ENCODE measurements at places on chromosomes 12 and 14.
A peak's percentile ranks its signal among the peaks of the same experiment; 100 is the strongest.

DNA sequence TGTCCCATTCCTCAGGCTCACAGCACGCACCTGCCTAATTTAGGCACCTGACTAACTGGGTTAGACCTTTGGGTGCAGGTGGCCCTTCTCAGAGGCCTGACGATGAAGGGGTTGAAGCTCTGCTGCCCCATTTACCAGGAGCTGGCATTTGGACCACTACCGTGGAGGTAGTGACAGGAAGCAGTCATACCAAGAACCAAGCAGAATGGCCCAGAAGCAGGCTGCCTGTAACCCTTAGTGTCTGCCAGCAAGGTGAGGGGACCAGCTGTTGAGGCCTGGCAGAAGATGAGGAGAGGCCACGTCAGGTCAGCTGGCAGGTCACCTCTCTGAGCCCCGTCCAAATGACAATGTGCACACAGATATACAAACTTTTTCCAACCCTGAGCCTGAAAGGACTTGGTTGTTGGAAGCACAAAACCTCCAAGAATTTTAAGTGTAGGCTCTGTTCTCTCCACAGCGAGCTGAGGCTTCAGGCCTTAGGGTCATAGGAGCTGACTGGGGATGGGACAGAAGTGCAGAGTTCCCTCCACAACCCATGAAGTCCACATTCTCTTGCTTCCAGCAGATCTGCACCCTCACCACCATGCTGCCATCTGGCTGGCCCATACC, 23.1 kb downstream of the VASH1 start:
- no peak for DNase-seq

GRCh38 chr12:28108599-28108998, 81.7 kb upstream of the CCDC91 start:
- DNase-seq = no peak

DNA sequence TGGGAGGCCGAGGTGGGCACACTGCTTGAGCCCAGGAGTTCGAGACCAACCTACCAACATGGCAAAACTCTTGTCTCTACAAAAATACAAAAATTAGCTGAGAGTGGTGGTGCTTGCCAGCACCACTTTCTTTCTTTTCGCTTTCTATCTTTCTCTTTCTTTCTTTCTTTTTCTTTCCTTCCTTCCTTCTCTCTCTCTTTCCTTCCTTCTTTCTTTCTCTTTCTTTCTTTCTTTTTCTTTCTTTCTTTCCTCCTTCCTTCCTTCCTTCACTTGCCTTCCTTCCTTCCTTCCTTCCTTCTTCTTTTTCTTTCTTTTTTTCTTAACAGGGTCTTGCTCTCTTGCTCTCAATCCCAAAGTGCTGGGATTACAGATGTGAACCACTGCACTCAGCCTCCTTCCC, 66.8 kb downstream of the HSD17B6 start:
- no peak for DNase-seq

DNA sequence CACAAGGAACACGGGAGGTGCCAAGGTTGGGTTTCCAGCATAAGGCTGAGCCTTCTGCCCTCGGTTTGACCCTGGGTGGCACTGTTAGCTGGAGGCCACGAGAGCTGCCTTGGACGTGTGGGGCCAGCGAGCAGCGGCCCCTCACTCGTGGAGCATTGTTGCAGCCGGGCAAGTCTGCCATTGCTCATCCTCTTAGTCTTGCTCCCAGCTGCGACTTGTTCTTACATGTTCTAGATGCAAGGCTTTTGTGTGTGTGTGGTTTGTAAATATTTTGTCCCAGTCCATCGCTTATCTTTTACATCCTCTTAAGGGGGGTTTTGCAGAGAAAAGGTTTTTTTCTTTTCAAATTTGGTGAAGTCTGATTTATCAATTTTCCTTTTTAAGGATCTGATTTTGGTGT, 21.1 kb upstream of the C1S start:
- no peak for DNase-seq

- DNase-seq = peak; percentile 51
These were observed 220.3 kb downstream of the FBXL14 start for GRCh38 chr12:1373901-1374735.

GRCh38 chr12:28129031-28129430, 61.2 kb upstream of the CCDC91 start:
- DNase-seq = no peak

DNA sequence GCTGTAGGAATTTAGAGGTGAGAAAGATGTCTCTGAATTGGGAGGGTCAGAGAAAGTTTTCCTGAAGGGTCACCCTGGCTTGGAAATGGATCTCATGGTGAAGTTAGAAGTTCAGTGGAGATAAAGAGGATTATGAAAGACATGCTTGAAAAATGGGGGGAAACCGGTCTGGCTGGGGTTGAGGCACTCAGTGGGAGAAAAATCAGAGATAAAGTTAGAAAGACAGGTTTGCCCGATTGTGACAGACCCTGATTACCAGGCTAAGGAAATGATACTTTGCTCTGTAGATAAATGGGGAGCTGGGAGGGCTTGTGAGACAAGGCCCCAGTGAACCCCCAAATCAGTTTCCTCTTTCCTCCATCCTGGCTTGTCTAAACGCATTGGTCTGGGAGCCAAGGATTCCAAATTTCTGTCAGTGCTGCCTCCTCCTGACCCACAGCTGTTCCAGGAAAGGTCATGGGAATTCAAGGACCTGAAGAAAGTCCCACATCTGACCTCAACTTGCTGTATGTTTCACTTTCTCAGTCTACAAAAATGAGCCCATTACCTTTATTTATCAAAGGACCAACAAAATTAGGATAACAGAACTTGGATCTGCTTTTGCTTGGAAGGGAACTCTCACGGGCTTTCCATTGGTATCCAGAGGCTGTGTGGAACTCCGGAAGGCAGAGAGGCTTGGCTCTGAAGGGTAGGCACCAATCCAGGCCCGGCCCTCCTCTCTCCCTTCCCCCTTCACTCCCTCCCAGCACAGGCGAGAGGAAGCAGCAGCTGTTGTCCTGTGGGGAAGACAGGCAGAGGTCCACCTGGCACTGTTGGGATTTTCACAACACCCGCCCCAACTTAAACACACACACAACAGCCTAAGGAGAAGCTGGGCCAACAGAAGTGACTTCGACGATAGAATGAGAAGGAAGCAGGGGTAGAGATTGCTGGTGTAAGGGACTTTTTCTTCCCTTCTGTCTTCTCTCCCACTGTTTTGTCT, 3.4 kb upstream of the RNASE7 start:
- DNase-seq = no peak

DNA sequence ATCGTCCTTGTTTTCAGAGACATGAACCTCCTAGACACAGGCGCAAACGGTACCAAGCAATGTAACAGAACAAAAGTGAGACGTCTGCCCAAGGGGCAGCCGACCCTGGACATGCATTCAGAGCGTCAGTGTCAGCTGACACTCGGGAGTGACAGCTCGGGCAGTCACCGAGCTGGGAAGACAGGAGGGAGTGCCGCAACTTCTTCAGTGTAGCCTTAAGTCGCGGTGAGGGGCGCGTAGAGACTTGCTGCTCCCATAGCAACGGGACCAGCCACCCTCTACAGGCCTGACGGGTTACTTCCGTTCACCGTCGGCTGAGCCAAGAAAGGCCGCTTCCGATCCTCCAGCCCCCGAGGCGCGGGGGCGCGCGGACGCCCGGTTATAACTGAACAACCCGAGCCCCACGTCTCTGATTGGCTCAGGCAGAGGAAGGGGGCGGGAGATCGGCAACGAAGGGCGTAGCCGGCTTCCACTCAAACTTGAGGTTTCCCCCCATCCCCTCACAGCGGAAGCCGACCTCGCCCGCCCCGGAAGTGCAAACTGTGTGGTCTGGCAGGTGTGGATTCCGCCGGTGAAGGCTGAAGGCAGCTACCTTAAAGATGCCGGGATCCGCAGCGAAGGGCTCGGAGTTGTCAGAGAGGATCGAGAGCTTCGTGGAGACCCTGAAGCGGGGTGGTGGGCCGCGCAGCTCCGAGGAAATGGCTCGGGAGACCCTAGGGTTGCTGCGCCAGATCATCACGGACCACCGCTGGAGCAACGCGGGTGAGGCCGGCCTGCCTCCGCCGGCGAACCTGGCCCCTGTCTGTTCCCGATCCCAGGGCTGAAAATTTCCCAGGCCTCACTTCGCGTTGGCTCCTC, at the start of gene EIF2B2:
Gene EIF2B2 (plus strand): TSS at position 530 of the 858 bp plus-strand sequence. CDS start 70 bp downstream, at position 600.
- peak; percentile 91 for DNase-seq

DNA sequence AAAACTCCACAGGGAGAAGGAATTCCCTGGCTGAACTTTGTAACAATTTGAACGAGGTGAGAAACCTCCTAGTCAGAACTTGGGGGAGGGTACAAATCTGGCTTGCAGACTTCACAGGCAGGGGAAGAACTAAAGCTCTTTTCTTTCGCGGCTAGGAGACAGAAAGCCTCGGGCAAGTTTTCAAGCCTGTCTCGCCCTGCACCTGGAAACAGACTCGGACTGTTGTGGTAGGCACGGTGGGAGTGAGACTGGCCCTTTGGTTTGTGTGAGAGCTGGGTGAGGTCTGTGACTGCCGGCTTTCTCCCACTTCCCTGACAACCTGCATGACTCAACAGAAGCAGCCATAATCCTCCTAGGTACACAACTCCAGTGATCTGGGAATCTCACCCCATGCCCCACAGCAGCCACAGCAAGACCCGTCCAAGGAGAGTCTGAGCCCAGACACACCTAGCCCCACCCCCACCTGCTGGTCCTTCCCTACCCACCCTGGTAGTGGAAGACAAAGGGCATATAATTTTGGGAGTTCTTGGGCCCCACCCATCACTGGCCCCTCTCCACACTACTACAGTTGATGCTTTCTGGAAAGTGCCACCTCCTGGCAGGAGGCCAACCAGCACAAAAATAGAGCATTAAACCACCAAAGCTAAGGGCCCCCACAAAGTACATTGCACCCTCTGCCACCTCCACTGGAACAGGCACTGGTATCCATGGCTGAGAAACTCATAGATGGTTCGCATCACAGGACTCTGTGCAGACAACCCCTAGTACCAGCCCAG, 102.7 kb upstream of the ST8SIA1 start:
- no peak for DNase-seq

GRCh38 chr12:92952394-92952793, 23.3 kb upstream of the EEA1 start:
- DNase-seq = no peak

DNA sequence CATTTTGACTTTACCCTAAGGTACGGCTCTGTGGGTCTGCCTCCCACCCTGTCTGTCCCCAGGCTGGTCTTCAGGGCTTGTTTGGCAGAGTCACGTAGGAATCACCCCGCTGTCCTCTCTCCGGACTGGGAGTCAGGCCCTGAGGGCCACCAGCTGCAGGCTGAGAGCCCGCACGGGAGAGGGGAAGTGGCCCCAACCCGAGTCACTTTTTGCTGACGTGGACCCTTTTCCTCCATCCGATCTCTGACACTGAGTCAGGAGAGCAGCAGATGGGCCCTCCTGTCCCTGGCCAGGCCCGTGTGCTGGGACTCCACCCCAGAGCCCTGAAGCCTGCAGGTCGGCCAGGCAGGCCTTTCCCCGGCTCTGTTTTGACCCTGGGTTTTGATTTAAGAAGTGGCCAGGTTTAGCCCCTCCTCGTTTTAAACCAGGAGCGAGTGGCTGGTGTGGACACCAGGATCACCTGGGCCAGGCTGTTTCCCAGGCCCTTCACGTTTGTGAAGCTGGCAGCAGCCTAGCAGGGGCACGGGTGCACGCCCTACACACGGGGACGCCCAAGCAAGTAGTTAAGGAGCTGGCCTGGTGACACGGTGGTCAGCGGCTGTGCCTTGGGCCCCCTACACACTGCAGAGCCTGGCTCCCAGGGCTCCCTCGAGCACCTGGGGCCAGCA, 12.5 kb upstream of the TEX22 start:
- DNase-seq = no peak

DNA sequence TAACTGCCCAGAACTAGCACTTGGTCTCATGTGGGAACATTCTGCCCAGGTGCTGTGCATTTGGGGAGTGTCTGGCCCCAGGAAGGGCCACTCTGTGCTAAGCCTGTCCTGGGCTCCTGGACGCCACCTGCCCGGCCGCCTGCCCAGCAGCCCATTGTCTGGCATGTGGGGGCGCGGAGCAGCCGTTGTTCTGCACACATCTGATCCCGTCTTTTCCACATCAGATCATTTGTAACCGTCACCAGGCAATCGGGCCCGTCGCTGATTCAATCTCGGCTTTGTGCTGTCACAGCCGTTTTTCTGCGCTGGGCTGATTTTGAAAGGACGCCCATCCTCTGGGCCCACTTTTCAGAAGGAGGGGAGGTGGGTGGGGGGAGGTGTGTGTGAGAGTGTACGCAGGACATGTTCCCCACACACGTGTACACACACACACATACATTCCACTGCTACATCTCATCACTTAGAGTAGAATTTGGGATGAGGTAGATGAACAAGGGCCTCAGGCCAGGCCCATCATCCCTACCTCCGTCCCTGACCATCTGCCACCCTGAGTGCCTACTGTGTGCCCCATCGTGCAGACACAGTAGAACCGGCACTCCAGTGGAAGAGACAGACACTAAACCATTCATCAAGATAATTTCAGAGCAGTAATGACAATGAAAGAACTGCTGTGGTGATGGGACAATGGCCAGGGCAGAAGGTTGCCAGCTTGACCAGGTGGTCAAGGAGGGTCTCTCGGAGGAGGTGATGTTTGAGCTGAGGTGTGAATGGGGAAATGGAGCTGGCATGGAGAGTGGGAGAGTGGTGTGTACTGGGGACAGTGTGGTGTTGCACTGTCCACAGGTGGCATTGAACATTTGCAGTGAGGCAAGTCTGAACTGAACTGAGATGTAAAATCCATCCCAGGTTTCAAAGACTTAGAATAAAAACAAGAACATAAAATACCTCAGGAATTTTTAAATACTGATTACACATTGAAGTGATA, 19.0 kb downstream of the FAM222A start:
- DNase-seq = no peak

GRCh38 chr12:9668161-9669018, 1.1 kb upstream of the CLEC2D start:
- no peak for DNase-seq

- no peak for DNase-seq
These were observed 47.0 kb upstream of the PLBD1 start for GRCh38 chr12:14614704-14615121.

DNA sequence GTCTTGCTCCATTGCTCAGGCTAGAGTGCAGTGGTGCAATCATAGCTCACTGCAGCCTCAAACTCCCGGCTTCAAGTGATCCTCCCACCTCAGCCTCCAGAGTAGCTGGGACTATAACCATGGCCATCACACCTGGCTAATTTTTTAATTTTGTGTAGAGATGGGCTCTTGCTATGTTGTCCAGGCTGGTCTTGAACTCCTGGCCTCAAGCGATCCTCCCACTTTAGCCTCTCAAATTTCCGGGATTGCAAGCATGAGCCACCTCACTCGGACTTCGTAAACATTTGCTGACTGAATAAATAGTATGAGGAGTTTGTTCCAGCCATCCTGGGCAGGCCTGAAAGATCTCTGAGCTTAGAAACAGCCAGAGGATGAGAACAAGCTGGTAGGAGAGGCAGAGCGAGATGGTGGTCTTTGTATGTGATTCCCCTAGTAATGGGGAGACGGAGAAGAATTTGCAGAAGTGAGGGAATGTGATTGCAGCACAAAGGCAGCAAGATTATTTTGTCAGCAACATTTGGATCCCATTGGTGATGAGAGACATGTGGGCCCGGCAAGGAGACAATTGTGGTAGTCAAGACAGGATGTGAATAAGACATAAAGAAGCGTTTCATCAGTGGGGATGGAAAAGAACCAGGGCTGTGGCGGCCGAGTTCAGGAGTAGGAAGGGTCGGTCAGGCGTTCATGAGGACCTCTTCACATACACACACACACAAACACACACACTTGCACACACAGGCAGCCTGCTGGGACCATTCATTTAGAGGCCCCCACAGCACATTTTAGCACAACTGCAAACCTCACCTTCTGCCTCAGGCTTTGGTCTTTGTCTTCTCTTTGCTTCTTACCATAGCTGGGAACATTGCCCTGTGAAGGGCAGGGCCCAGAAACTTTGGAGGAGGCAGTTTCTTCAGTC, 155.5 kb downstream of the ZFP36L1 start:
- DNase-seq = no peak

- no peak for DNase-seq
These were observed 27.7 kb downstream of the MAX start for GRCh38 chr14:65074449-65075150.

Data from stromal cell of bone marrow (primary cell).